ENCODE measurements at places on chromosomes 16 and 17.

- DNase-seq = no peak
Measured at GRCh38 chr16:88346680-88347505, 35.9 kb upstream of the ZNF469 start.

- DNase-seq = peak; percentile 87
Measured at GRCh38 chr17:4739122-4740024, at the start of the genes CXCL16 and ZMYND15. Gene CXCL16 (minus strand): TSS chr17:4739928. CDS start chr17:4739339, 589 bp downstream. Gene ZMYND15 (plus strand): TSS chr17:4739833. CDS start chr17:4740549, 716 bp downstream.

DNA sequence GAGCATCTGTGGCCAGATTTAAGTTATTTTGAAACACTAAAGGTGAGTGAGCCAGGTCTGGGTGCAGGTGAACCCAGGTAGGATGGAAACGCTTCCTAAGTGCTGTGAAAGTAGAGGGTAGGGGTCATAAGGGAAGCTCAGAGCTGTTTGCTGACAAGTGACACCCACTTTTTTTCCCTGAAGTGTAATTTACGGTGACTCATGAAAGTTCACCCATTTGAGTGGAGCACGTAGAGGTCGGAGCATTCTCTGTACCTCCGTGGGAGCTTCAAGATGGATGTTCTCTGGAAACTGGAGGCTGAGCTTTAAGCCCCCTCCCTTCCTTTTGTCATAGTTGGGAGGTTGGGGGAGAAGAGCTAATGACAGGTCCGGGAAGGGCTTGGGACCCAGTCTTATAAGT is 44.3 kb downstream of the MPRIP start:
- DNase-seq = no peak

- no peak for DNase-seq
Measured at GRCh38 chr17:64008830-64009229, 10.7 kb downstream of the PRR29 start.

GRCh38 chr16:59975953-59976352 is 1241.8 kb upstream of the GOT2 start:
- DNase-seq = no peak

DNA sequence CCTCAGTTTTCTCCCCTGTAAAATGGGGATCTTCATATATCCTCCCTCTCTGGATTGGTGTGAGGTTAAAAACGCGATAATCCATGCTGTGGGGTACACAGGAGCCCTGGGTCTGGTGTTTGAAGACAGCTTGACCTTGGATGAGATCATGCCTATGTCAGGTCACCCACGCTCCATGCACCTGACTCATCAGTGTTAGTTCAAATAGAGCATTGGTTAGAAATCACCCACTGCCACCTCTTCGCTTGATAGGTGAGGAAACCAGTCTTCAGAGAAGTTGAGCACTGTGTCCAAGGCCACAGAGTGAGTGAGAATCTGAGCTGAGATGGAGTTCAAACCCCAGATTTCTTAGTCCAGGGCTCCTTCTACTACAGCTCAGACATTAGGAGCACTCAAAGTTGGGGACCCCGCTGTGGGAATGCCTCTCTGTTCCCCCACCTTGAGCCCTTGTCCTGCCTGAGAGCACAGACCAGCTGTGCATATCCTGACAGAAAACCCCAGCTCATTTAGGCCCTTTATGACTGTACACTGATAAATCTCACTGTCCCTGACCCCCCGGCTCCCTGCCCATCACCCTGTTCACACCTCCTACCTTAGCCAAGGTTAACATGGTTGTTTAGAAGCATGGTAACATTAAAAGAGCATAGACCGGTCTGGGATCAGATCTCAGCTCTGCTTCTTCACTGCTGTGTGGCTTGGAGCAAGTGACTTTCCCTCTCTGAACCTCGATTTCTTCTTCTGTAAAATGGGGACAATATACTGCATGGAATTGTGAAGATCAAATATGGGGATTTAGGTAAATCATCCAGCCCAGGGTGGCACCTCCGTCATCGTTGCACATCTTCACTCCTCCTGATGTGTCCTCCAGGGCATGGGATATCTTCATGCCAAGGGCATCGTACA is 22.4 kb upstream of the LGALS9 start:
- DNase-seq = no peak

GRCh38 chr17:74776990-74777389 is 845 bp upstream of the NAT9 start:
- DNase-seq = no peak

DNA sequence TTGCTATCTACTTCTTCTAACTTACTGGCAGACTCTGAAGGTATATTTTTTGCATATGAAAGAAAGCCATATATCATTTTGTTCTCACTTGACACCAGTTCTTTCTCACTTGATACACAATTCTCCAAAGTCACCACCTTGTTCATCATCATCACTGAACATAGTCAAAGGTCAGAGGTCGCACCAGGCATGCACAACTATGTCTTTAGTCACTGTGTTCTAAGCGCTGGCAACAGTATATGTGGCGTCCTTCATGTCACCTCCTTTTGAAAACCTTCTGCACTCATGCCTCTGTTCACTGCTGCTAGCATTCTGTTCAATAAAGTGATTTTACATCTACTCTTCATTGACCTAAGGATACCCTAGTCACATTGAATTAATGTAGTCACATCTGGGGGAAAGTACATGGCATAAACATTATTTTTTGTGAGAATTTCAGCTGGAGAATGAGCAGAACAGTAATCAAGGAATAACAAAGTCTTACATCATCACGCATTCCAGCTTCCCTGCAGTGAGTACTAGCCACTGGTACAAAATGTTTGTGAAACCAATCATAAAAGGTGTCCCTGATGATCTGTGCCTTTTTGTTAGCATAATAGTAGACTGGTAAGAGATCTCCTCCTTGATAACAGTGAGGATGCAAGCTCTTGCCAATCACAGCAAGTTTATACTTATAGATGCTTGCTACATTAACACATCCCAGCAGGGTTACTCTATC is 20.5 kb upstream of the TBX4 start:
- DNase-seq = no peak

DNA sequence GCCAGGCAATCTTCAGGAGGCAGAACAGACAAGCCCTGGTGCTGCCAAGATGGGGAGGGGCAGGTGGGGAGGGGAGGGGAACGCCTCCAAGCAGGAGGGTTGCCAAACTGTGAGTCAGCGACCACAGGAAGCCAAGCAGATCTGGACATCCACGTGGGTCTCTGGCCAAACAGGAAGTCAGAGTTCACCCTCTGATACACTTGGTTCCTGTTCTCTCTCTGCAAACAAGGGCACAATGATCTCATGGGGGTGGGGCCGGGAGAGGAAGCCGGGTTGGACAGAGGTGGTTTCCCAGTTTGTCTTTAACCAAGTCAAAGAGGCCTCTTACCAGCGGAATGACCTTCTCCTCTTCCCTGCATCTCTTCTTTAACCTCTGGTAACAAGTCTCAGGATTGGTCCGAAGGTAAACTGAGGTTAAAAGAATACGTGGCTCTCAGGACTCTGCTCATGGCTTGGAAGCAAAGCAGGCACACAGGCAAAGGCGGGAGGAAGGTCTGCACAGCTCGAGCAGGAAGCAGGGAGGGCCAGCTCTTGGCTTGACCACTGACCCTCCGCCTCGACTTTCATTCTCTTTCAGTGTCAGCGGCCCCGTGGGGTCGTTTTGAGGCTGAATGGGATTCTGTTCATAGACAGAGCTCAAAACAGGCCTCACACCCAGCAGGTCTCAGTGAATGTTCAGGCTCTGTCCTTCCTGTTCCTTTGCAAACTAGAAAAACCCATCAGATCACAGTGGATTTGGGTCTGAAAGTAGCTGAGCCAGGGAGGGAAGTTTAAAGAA is 32.9 kb downstream of the TK2 start:
- peak; percentile 96 for DNase-seq

DNA sequence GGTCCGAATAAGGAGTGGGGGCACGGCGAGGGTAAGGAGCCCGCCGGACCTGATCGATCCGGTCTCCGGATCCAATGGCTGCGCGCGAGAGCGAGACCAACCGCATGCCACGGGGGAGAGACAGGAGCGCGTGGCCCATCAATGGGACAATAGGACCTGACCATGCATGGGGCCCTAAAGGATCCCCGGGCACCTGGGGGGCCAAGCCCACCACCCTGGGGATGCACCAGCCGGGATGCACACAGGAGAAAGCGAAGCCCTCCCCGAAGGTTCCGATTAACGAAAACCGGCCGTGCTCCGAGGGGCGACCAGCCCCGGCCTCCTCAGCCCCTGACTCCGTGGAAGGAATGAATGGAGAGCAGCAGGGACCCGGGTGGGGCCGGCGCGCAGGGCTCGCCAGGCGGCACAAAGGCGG is 525 bp downstream of the JPT1 start:
- DNase-seq = peak; percentile 19

DNA sequence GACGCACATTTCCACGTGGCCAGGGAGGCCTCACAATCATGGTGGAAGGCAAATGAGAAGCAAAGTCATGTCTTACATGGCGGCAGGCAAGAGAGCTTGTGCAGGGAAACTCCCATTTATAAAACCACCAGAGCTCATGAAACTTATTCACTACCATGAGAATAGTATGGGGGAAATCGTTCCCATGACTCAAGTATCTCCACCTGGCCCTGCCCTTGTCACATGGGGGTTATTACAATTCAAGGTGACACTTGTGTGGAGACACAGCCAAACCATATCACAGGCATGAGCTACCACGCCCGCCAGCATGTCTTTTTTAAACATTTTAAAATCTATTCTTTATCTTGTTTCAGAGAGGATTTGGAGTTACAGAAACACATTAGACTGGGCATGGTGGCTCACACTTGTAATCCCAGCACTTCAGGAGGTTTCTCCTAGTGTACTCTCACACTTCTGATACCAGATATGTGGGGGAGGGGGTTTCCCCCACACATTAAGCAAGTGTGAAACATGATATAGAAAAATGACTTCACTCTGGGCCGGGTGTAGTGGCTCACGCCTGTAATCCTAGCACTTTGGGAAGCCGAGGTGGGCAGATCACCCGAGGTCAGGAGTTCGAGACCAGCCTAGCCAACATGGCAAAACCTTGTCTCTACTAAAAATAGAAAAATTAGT is 5.6 kb upstream of the ATMIN start:
- DNase-seq = no peak

DNA sequence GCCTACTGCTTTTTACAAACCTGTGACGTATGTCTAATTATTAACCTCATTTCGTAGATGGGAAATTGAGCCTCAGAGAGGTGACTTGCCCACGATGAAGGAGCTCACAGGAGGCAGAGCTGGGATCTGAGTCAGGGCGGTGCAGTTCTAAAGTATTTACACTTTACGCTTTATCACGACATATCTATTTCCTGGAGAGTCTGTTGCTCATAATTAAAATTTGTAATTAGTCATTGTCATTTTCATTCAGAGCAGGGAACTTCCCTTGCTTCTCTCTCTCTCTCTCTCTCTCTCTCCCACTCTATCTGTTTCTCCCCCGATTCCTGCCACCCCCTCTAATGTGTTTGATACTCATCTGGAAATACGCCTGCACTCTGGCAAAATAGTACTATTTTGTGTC is 5.9 kb downstream of the SLC5A11 start:
- DNase-seq = no peak

DNA sequence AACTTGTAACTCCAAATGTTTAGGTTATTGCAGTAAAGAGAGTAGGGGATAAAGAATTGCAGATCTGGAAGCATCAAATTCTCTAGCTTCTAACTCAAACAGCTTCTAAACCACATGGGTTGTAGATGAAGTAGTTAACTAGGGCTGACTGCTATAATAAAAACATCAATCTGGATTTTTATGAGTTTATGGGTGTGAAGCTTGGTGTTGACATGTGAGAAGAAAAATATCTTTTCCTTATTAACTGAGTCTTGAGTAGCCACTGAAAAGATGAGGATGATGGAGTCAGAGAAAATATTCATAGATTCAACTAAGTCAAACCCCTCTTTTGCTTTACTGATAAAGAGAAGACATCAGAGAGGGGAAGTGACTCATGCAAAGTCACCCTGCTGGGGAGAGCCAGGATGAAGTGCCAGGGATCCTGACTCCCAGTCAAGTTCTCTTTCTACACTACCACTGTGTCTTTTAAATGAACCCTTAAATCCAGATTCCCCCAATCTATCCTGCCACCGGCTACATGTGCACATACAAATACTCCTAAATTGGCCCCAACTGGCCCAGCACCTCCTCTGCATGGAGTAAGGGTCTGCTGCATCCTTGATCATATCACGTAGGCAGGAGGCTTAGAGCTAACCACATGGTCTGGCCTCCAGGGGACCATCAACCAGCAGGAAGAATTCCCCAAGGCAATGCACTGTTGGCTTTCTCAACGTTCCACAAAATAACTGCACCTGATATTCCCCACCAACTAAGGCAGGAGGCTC is 264.0 kb upstream of the CCL2 start:
- DNase-seq = no peak

DNA sequence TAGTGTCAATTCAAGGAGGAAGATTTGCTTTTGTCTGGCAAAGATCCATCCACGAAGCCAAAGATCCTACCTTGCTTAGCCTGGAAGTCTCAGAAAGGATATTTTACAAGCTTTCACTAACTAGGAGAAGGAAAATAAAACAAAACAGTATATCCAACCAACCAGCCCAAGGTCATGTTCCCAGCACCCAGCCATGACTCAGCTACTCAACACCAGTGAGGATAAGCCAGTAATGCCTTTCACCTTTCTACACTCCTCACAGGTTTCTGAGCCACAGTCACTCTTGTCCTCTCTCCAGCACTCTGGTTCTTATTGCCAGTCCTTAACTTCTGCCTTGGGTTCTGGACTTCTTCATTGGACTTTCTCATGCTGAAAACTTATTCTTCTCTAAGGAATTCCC is 116.2 kb downstream of the CDH11 start:
- no peak for DNase-seq

- DNase-seq = no peak
Measured at GRCh38 chr17:34999456-34999855, 19.1 kb downstream of the LIG3 start.

DNA sequence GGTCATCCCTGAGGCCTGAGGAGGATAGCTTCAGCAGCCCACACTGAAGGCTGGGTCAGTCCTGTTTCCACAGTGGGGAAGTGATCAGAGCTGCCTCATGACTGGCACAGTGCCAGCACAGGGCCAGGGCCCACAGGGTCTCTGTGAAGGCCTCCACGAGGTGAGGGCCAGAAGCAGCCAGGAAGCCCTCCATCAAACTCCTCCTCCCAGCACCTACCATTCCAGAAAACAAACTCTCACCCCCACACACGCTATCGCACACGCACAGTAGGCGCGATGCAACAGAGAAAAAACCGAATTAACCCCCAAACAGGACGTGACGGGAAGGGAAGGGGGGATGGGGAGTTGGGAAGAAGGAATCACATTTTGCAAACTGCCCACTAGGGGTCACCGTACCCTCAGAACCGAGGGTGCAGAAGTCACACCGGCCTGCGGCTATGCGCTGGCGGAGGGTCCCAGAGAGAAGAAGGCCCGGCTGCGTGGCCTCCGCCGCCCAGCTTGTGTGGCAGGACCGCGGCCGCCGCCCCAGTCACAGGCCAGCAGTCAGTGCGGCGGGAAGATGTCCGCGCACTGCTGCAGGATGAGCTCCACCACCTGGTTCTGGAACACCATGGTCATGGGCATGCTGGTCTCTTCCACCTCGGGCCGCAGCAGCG is 37.6 kb downstream of the ARHGAP27 start:
- peak; percentile 75 for DNase-seq

DNA sequence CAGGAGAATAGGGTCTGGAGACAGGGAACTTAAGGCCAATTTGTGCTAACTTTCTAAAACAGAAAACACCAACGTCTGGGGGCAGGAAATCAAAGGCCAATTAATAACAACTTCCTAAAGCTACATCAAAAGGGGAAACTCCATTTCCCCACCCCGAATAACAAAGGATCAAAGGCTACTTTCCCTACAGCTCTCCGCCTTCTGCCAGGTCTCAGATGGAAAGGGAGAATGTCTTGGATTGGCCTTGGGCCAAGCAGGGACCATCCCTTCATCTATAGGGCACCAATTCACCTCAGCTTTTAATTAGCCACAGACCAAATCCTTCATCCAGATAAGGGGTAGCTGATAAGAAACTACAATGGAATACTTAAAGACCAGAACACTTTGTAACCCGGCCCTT is 116.9 kb upstream of the ZKSCAN2 start:
- no peak for DNase-seq

All from GM10248 (cell line).